ENCODE measurements at places on chromosomes 6 and 20.

GRCh38 chr20:16028923-16029322 is 544.3 kb downstream of the KIF16B start:
- no peak for DNase-seq

GRCh38 chr6:166630462-166630861 is 3.4 kb upstream of the RPS6KA2 start:
- no peak for DNase-seq

GRCh38 chr6:79610306-79611009 is 20.7 kb upstream of the SH3BGRL2 start:
- no peak for DNase-seq

- no peak for DNase-seq
Observed at GRCh38 chr6:155530219-155530834, 74.7 kb upstream of the NOX3 start.

DNA sequence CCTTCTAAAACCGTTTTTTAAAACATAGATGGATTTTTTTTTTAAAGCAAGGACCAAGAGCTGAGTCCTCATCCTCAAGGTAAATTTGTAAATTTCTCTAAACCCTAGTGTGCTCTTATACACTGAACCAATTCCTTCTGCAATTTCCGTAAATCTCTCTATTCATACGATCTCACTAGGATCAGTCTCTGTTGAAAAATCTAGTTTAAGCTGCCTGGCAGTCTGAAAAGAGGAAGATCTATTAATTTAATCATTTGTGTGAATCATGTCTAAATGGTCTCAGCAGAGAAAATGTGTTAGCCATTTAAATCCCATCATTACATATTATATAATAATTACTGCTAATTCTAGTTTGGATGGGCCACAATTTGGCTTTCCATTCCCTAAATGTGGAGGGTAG is 184.2 kb upstream of the TSHZ2 start:
- no peak for DNase-seq

- DNase-seq, result no peak
Observed at GRCh38 chr6:88982720-88983119, 19.3 kb upstream of the RNGTT start.

DNA sequence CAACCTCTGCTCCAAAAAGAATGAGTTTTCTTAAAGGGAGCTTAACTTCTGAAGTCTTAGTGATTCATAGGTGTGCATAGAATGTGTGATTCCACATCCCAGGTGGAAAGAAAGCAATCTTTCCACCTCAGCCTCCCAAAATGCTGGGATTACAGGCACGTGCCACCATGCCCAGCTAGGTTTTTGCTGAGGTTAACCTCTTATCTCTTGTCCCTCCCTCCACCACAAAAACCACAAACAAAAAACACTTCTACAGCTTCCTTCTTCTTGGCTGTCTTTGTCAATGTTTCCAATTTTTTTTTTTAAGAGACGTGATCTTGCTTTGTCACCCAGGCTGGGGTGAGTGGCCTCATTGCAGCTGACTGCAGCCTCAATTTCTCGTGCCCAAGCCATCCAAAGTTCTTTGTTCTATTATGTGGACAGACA is 8.1 kb upstream of the CSE1L start:
- no peak for DNase-seq

DNA sequence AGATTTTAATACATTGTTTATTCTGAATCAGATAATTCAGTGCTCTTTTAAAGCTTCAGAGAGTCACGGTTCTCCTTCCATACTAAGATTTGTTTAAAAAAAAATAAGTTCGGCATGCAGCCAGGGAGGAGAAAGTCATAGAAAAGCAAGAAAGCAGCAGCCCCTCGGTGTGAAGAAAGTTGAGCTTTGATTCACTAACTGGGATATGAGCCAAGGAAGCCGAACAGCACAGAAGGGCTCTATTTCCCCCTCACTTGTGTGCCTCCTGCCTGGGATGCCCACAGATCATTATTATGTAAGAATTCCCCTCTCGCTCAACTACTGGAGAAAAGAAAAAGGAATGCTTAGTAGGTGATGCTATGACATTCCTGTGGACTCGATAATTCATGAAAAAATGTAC is 69.3 kb upstream of the SYNJ2 start:
- no peak for DNase-seq

- no peak for DNase-seq
Observed at GRCh38 chr6:45416700-45417099, 39.0 kb upstream of the SUPT3H start.

- no peak for DNase-seq
Observed at GRCh38 chr6:52667572-52667971, 3.3 kb upstream of the TMEM14A start.

- no peak for DNase-seq
Observed at GRCh38 chr6:106761160-106761559, 131.8 kb downstream of the QRSL1 start.
